Activated naive CD4-positive, alpha-beta T cell (primary cell): ENCODE measurements at places on chromosomes 3 and 15.

- DNase-seq, result no peak
Measured at GRCh38 chr15:73936181-73936580, 9.9 kb downstream of the LOXL1 start.

- DNase-seq, result no peak
Measured at GRCh38 chr3:171181907-171182690, 155.6 kb upstream of the SLC2A2 start.

DNA sequence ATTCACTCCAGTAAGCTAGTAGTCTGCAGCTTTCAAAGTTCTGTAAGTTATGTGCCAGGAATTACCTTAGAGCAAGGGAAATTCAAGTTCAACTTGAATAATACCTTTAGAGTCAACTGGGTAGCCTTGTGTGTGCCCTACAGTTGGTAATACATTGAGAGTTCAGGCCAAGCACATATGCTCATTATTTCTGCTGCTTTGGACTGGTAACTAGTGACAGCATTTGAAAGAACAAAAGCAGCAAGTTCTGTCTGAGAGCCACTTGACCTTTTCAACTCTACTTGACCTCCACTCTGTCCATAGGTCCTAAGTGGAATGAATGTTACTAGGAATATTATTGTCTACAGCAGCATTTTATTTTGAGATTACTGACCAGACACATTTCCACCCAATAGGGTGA, 723.5 kb downstream of the NLGN1 start:
- DNase-seq, result no peak

DNA sequence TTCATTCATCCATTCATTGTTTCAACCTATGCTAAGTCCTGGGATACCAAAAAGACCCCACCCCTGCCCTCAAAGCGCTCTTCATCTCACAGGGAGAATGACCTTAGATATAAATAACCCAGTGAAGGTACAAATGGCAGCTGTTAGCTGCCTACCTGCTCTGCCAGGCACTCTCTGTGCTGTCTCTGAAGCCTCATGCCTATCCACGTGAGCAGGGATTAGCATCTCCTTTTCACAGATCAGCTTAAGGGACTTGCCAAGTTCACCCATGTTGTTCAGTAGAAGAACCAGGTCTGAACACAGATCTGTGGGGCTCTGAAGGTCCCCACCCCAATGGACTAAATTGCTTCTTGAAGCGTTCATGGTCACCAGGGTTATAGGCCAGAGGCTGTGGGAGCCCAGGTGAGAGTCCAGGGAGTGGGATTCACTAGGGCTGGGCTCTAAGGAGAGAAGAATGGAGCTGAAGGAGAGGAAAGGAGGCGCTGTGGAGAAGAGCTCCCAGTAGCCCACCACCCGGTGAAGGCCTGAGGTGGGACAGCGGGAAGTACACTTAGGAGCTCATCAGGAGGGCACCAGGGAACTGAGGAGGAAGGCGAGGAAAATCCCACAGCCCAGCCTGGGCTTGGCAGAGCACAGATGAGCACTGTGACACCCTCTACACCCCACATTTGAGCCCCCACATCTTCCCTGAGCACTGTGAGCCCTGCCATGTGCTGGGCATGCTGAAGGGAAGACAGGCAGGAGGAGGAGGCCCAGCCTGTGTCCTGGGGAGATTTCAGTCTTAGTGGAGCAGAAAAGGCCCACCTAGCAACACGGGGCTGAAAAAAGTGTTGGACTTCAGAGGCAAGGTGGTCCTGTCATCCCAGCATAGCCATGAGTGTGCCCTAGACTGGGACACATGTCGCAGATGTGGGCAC, 20.4 kb downstream of the RBP1 start:
- DNase-seq, result no peak

GRCh38 chr15:98103570-98103969, 143.1 kb downstream of the ARRDC4 start:
- no peak for DNase-seq

DNA sequence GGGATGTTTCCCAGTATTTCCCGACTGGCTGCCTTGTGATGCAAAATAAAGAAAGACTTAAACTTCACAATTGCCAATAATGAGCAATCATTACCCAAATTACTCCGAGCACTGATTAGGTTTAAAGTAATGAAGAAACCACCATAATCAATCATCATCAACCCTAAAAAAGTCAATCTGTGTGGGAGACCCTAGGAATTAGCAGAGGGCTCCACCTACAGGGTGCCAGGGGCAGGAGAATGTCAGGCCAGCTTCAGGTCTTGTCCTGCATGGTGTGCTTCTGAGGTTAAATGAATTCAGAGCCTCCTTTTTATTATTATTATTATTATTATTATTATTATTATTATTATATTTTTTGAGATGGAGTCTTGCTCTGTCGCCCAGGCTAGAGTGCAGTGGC, 478.0 kb upstream of the ARRDC4 start:
- no peak for DNase-seq

GRCh38 chr3:100602506-100603444, 6.6 kb upstream of the ADGRG7 start:
- DNase-seq, result no peak

DNA sequence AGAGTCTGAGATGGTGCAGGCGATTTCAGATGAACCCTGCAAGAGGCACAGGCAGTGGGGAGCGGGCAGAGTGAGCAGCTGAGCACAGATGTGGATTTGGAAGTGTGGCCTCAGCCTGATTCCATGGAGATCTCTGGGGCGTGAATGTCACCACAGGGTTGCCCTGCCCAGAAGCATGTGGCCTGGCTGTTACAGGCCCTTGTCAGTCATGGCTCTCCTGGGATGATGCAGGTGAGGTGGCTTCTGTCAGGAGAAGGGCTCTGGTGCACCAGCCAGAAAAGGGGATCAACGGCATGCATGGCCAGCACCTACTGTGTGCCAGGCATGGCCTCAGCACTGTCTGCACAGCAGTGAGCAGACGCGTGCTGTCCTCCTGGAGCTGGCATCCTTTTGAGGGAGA, 11.9 kb downstream of the HDAC11 start:
- DNase-seq, result no peak

DNA sequence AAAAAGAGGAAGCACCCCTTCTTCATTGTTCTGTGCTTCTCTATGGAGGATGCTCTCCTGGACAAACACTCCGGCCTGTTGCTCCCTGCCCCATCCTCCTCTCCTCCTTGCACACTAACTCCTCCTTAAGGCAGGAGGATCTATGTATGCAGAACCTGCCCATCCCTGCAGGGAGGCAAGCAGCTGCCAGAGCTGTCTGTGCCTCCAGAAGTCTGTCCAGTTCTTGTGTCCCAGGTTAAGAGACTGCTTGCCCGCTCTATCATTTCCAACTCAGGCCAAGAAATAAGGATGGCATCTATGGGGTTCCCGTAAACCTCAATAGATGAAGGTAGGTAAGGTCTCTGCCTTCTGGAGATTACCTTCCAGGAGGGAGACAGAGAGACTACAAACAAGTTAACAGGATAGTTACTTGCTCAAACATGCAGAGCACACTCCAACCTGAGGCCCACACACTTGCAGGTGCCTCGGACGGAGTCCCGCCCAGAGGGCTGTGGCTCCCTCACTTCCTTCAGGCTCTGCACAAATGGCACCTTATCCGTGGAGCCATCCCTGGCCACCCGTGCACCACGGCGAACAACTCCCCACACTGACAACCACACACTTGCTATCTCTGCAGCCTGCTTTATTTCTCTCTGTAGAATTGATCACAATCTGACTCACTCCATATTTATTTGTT, 6.9 kb downstream of the XXYLT1 start:
- no peak for DNase-seq

GRCh38 chr3:62098646-62099365, 274.5 kb downstream of the FEZF2 start:
- no peak for DNase-seq

- no peak for DNase-seq
Measured at GRCh38 chr3:150411976-150412375, 3.9 kb downstream of the TSC22D2 start.

DNA sequence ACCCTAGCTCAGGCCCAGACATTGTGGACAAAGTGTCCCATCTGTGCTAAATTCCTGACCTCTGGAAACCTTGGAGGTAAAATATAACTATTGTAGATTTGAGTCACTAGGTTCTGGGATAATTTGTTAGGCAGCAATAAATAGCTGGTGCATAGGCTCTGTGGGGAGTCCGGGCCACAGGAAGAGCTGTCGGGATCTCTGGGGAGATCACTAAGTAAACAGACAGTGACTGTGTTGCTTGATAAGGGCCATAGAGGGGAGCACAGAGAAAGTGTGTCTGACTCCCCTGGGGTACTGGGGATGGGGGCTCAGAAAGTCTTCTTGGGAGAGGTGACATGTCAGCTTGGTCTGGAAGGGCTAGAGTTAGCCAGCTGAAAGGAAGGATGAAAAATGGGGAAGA, 37.7 kb upstream of the MRPS22 start:
- no peak for DNase-seq

GRCh38 chr3:61725851-61726333, 164.5 kb downstream of the PTPRG start:
- DNase-seq, result no peak

- DNase-seq, result no peak
Measured at GRCh38 chr3:10994306-10994705, 1.8 kb downstream of the SLC6A1 start.

DNA sequence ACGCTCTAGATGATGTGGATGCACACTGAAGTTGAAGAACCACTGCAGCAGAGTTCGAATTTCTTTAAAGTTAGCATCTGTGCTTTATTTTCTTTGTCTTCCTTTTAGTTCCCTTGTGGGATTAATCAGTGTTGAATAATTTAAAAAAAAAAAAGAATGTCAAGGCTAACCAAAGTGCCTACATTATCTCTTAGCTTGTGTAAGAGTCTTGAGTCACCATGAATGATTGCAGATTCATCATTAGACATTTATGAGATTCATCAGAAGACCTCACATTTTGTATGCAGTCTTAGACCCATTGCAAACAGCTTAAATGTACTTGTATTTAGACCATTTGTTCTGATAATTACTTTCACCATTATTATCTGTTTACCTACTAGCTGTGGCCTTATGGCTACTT, 182.2 kb downstream of the FNDC3B start:
- DNase-seq, result no peak

DNA sequence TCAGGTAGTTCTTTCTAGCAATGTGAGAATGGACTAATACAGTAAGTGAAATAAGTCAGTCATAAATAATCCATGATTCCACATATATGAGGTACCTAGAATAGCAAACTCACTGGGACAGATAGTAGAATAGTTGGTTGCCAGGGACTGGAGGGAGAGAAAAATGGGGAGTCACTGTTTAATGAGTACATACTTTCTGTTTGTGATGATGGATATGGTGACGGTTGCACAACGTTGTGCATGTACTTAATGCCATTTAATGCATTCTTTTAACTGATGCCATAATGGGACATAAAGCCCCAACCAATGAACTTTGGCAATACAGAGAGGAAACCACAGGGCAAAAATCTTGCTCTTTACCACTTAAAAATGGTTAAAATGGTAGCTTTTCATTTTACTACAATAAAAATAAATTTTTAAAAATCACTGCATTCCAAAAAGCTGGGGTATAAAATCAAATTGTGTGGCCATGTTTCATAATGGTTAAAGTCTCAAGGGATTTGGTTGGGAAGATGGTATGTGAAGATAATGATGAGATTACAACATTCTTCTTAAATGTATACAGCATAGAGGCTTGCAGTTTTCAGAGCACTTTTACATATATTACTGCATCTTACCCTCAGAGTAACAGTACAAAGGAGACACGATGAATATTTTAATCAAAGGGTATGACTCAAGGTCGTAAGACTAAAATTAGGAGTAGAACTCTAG, 45.2 kb downstream of the ADAM10 start:
- DNase-seq, result no peak

DNA sequence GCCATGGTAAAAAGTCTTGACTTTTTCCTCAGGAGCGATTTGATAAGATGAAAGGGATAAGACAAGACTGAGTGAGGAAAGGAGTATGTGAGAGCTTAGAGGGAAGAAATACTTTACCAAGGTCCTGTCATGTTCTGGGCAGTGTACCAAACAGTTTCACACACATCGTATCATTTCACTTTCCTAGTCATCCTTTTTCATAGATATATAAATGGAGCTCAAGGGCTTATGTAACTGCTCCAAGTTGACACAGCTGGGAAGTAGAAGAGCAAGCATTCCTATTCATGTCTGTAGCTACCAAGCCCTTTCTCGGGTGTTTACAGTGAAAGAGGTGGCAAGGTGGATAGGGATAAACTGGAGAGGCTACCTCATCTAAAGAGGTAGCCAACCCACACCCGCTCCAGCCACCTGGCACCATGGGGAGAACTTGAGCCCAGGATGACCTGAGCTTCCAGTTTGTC, 57.4 kb downstream of the MRPS25 start:
- no peak for DNase-seq

DNA sequence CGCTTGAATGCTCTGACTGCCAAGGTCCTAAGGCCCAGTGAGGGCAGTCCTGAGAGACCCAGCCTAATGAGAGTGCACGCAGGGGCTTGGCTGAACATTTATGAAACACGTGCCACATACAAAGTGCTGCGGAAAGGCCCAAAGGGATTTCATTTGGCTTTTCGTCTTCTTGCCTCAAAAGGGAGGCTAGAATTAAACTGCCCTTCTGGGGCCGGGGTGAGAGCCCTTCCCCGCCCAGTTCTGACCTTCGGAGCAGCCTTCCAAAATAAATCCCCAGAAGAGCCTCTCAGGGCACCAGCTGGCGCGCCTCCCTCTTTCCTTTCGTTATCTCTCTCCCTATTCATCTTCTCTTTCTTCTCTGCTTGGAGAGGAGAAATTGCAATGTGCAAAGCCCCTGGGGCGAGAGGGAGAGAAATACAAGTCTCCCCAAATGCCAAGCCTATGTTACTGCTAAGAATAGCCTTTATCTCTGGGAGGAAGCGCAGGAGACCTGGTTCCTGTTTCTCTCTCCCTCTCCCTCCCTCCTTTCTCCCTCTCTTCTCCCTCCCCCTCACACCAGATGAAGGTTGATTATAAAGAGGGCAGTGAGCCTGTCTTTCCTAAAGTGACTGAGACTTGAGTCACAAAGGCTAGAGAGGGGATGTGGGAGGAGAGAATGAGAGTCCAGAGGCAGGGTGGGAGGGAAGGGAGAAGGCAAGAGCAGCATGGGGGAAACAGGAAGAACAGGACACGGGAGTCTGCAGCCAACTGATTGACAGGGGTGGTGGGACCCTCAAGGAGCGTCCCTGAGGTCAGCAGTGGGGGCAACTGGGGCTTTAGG, 36.7 kb upstream of the NDUFB4 start:
- no peak for DNase-seq

DNA sequence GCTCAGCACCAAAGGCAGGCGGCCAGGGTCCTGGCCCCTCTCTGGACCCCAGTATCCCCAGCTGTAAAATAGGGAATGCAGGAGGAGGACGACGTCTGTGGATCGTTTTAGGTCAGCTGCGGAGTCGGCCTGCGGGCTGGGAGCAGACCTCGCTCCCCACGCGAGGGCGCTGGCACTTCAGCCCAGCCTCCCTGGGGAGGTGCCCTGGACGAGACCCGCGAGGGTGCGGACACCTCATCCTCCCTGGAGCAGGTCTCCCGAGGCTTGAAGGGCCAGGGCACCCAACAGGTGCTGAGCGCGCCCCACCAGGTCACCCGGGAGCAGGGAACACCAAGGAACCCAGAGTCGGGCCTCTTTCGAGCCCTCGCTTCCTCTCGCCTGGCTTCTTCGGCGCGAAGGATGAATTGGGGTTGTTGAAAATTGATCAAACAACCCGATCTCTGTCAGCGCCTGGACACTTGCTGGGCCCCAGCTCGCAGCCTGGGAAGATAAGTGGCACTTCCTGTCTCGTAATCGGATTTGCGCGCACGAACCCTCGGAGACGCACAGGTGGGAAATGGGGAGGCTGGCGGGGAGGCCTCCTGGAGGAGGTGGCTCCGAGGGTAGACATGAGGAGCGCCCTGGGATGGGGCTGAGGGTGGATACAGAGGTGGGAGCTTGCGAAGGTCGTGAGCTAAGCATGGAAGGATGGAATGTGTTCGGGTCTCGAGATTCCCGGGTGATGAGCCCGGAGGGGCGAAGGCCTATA, 588 bp upstream of the VIPR1 start:
- DNase-seq, result peak; percentile 31

- no peak for DNase-seq
Measured at GRCh38 chr15:29364426-29365078, 94.9 kb upstream of the NSMCE3 start.
